Spinal cord (tissue), 10 donors: ENCODE measurements at places on chromosomes 11 and 22. TPM values are rescaled to one million over a fixed set of nuclear protein-coding genes. Genes with fewer than 3 reads are reported as not detected.

The BATF2 gene
- total RNA-seq = 0.99 TPM

The SHANK2 gene
- 21.4 TPM for total RNA-seq

The CARD18 gene
- not detected for total RNA-seq

The KRTAP5-1 gene
- not detected for total RNA-seq
